ENCODE measurements at places on chromosomes 13 and 19.
A peak's percentile ranks its signal among the peaks of the same experiment; 100 is the strongest.

DNA sequence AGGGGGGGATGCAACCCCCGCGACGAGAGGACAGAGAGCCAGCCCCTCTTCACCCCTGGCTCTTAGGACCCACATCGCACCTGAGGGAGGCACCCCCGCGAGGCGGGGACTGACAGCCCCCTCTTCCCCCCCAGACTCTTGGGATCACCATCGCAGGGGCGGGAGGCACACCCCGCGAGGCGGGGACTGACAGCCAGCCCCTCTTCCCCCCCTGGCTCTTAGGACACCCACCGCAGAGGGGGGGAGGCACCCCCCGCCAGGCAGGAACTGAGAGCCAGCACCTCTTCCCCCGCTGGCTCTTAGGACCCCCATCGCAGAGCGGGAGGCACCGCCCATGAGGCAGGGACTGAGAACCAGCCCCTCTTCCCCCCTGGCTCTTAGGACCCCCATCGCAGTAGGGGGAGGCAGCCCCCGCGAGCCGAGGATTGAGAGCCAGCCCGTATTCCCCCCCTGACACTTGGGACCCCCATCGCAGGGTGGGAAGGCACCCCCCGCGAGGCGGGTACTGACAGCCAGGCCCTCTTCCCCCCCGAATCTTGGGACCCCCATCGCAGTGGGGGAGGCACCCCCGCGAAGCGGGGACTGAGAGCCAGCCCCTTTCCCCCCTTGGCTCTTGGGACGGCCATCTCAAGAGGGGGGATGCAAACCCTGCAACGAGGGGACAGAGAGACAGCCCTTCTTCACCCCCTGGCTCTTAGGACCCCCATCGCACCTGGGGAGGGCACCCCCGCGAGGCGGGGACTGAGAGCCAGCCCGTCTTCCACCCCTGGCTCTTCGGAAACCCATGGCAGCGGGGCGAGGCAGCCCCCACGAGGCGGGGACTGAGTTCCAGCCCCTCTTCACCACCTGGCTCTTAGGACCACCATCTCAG lies 2425.1 kb upstream of the PCDH20 start:
- DNase-seq = no peak

DNA sequence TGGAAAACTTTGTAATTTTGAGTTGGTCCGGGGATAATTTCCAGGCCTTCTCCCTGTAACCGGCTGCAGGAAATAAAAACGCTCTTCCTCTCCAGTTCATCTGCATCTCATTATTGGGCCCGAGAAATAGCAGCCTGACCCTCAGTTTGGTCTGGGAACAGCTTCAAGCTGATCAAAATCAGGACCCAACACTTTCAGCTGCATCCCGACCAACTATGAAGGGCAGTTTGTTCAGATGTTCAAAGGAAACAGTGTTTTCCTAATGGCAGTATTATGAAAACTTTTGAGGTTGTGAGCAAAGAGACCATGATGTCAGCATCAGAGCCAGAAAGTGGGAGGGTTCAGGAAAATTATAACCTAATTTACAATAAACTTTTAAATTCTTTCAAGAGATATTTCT lies 35.7 kb downstream of the STK24 start:
- DNase-seq = no peak

DNA sequence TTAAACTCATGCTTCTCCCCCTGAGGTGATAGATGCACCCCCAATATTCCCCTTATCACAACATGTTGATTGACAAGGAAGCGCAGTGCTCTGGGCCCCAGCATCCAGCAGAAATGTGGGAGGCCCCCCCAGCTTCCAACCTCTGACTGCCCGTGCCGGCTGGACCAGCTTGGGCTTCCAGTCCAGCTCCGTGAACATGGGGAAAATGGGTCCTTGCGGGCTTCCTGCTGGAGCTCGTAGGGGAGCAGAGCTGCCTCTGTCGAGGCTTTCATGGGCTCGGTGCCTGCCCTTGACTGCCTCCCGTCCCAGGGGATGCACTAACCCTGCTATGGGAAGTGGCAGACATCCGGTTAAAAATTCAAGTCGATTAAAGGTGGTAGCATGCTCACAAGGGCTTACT lies 188.9 kb downstream of the COL4A1 start:
- no peak for DNase-seq

- peak; percentile 52 for DNase-seq
Measured at GRCh38 chr19:17775245-17775927, 19.6 kb upstream of the B3GNT3 start.

- peak; percentile 61 for DNase-seq
Measured at GRCh38 chr19:50325310-50326100, 3.7 kb downstream of the KCNC3 start.

DNA sequence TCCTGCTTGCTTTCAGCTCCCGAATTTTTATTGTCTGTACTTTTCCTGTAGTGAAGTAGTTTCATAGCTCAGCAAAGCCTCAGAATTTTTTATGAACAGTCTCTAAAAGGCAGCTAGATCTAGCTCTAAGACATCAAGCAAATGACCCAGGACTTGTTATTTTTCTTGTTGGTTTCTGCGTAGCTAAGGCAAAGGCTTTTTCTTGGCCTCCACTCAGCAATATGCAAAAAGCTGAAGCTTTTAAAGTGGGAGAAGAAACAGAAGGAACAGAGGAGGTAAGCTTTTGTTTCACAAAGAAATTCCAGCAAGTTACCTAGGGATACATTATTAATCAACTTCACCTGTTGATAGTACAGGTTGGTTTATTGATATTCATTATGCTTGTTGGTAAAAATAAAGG lies 235.9 kb downstream of the PCDH20 start:
- no peak for DNase-seq

GRCh38 chr19:642767-643727 lies 3.4 kb downstream of the FGF22 start:
- DNase-seq = no peak

- peak; percentile 14 for DNase-seq
Measured at GRCh38 chr13:60453490-60453889, 56.5 kb downstream of the TDRD3 start.

GRCh38 chr13:30608364-30608763 lies 9.4 kb upstream of the USPL1 start:
- no peak for DNase-seq

- DNase-seq = peak; percentile 9
Measured at GRCh38 chr13:66689037-66689619, 541.0 kb downstream of the PCDH9 start.

DNA sequence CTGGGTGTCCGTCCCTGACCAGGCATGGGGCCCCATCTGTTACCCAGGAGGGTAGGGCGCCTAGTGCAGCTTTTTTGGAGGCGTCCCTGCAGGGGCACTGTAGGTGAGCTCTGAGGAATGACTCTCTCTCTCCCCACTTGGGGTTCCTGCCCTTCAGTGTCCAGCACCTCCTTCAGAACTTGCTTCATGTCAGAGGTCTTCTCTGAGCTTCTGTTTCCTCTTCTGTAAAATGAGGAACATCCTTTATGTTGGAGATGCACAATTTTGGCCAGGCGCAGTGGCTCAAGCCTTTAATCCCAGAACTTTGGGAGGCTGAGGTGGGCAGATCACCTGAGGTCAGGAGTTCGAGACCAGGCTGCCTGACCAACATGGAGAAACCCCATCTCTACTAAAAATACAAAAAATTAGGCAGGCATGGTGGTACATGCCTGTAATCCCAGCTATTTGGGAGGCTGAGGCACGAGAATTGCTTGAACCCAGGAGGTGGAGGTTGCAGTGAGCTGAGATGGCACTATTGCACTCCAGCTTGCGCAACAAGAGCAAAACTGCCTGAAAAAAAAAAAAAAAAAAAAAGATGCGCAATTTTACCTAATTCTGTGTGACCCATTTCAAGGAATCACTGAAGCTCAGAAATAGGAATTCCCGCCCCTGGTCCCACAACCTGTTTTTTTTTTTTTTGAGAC lies 15.2 kb upstream of the PIK3R2 start:
- no peak for DNase-seq

DNA sequence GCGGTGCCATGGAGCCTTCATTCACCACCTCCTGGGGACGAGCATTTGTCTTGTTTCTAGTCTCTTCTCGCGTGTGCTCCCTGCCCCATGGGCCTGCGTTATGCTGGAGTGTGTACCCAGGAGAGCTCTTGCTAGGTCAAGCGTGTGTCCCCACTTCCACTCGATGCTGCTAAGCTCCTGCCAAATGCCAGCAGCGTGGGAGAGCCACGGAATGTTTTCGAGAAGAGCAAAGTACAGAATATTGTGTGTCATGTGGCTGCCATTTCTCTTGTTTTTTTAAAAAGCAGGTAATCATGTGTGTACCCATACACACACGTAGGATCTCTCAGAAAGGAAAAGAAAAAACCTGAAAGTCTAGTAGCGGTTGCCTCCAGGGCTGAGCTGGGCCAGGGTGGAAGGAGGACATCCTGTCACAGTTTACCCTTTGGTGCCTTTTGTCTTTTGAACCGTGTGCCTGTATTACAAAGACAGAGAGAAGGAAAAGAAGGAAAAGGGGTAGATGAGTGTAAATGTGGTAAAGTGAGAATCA lies 28.6 kb downstream of the PAK4 start:
- DNase-seq = no peak

DNA sequence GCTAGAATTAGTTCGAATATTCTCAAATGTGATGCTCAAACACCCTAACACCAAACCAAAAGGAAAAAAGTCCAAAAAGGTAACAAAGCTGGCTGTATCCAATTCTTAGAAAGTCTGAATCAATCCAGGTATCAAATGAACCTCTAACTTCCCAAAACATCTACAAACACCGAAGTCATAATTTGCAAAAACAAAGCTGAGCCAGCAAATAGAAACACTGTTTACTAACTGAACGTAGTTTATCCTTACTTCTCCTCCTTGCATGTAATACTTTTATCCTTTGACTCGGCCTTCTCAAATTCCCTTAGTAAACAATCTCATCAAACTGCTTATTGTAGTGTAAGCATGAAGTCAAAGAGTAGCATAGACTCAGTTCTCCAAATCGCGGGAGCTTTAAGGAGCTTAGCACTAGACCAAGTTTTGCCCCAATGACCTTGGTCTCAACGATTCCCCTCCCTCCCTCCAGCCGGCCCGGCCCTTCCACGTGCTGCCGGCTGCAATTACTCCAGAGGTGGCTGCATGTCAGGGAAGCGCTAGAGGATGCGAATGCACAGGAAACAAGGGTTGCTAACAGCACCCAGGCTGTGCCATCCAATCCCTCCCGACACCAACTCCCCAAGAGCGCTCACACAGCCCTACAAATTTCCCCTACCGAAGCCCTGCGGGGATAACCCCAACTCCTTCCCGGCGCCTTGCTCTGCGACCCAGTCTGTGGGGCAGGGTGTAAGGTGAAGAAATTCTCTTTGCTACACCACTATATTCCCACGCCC lies 693 bp downstream of the XPO4 start:
- peak; percentile 52 for DNase-seq

- peak; percentile 55 for DNase-seq
Measured at GRCh38 chr19:47436712-47437401, 17.5 kb upstream of the MEIS3 start.

DNA sequence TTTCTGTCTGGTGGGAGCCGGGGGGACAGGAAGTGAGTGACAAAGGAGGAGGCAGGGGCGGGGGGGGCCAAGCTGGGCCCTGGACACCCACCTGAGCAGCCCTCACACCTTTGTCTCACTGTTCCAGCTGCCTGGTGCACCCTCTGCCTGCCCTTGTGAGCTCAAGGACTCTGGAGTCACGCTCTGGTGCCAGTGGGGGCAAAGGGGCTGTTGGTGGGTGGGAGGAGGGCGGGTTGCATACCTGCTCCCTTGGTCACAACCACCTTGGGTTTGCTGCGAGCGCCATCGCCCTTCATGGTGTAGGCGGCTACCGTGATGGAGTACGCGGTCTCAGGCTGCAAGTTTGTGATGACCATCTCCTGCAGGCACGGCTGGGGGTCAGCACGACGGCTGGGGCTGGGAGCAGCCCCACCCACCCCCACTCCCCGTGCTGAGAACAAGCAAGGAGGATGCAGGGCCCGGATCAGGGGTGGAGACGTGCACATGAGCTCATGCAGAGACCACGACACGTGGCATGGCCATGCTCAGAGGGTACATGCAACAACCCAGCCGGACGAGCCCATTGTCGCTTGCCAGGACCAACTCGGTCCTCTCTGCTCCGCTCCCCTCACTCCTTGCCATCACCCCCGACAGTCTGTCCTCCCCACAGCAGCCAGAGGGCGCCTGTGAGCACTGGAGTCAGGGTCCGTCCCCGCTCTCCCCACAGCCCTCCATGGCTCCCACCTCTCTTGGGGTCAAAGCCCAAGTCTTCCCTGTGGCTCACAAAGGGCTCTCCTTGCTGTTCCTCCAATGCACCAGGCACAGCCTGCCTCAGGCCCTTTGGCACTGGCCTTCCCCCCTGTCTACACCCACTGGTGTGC lies 114.9 kb downstream of the PTPRS start:
- DNase-seq = peak; percentile 16

- DNase-seq = no peak
Measured at GRCh38 chr13:75978818-75979217, 342.7 kb downstream of the LMO7 start.

DNA sequence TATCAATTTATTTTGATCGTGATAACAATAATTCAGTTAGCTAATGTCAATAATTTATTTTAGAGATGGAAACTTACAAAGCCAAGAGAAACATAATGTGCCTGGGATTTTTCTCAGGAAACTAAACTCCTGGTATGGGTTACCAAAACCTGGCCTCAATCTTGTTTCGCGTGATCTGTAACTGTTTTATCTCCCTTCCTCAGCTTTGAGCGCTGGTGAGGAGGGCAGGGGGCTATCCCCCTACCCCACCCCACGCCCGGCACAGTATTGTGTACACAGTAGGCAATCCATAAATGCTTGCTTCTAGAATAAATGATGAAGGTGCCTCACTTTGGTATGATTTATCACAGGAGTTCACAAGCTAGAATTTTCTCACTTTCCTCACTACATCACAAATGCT lies 7.7 kb upstream of the DOCK9 start:
- DNase-seq = no peak

- peak; percentile 68 for DNase-seq
Measured at GRCh38 chr19:6047741-6048251, 62.5 kb downstream of the RFX2 start.

DNA sequence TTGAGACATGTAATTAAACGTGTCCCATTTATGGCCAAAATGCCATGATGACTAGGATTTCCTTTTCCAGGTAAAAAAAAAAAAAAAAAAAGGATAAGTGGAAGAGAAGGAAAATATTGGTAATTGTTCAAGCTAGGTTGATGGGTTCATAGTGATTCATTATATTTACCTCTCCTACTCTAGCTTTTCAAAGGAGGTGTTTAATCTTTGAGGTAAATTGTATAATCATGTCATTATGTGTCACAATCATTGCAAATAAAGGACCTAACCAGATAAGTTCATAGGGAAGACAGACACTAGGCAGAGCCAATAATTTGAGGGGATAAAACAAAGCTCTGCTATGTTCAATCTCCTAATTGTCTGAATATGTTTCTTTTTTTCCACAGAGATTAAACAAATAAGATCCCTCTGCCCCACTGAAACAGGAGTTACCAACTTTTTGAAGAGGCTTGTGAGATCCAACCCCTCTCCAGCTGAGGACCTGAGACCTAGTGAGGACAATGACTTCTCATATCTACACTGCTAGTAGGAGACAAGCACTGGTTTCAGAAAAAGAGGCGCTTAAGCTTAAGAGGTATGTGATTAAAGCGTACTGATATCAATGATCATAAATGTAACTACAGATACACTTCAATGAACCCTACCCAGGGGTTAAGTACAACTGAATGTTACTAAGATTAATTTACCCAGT lies 61.4 kb downstream of the USP12 start:
- no peak for DNase-seq
